ENCODE measurements at places on chromosomes 4 and X.

- DNase-seq, result no peak
Measured at GRCh38 chrX:119512146-119512800, 44.0 kb downstream of the SLC25A5 start.

GRCh38 chrX:150570512-150570911 lies 2.1 kb downstream of the MTM1 start:
- no peak for DNase-seq

DNA sequence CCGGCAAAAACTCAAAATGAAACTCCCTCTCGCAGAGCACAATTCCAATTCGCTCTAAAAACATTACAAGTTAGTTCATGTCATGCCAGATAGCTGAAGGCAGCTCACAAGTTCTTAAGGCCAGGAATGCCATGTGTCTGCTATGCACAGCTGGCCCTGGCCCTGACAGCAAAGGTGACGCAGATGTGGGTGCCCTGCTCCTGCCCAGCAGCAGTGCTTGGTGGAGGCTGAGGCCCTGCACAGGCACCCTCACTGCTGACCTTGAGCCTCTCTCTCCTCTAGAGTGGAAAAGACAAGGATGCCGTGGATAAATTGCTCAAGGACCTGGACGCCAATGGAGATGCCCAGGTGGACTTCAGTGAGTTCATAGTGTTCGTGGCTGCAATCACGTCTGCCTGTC lies 2.9 kb downstream of the S100P start:
- DNase-seq, result no peak

GRCh38 chr4:113593400-113594230 lies 167.9 kb downstream of the CAMK2D start:
- DNase-seq, result no peak

- no peak for DNase-seq
Measured at GRCh38 chr4:102400898-102401297, 55.6 kb upstream of the SLC39A8 start.

- DNase-seq, result no peak
Measured at GRCh38 chrX:74246524-74246923, 57.5 kb upstream of the ZCCHC13 start.

- no peak for DNase-seq
Measured at GRCh38 chr4:84258905-84259830, 239.9 kb downstream of the NKX6-1 start.

GRCh38 chr4:7808752-7809151 lies 130.9 kb downstream of the AFAP1 start:
- DNase-seq, result no peak

DNA sequence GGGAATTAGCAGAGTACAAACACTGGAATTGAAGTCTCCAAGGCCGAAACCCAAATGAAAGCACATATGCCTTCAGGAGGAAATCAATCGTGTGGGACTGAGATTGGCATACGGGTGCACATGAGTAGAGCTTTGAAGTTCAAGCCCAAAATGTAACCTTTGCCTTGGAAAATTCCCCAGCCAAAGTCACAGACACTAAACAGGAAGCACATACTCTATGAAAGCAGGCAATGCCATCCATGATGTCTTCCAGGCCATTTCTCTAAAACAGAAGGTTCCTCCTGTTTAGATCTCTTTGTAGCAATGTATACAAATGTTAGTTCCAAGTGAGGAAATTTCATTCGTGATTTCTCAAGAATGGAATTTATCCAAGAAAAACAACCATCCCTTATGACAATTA lies 162.5 kb downstream of the COL4A6 start:
- DNase-seq, result no peak

GRCh38 chr4:77349796-77350195 lies 192.8 kb downstream of the CCNG2 start:
- DNase-seq, result no peak

DNA sequence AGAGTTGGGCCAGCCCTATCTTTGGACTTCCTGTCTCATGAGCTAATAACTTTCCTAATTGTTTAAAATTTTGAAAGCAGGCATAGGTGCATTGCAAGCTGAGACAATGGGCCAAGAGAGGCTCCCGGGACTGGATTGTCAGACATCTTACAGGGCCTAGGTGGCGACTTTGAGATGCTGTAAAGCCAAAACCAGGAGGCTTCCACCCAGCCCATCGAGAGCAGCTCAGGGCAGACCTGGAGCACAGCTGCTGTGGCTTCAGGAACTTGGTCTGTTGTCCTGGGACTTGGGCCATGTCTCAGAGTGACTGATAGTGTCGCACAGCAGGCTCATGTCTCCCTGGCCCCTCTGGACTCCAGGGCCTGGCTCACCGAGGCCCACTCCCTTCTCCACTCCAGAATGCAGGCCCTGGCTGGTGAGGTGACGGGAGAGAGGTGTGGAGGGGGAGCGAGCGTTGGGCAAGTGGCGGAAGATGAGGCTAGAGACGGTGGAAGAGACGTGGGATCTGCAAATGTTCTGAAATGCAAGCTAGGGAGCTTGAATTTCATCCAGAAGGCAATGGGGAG lies 24.1 kb upstream of the MTM1 start:
- DNase-seq, result no peak

- DNase-seq, result no peak
Measured at GRCh38 chr4:11565899-11566298, 137.2 kb upstream of the HS3ST1 start.

- no peak for DNase-seq
Measured at GRCh38 chr4:23547601-23548000, 342.2 kb downstream of the PPARGC1A start.

GRCh38 chr4:92864096-92864495 lies 560.3 kb downstream of the GRID2 start:
- DNase-seq, result no peak

- no peak for DNase-seq
Measured at GRCh38 chr4:16196482-16197393, 29.5 kb downstream of the TAPT1 start.

GRCh38 chrX:101028562-101028961 lies 23.3 kb downstream of the TRMT2B start:
- no peak for DNase-seq

DNA sequence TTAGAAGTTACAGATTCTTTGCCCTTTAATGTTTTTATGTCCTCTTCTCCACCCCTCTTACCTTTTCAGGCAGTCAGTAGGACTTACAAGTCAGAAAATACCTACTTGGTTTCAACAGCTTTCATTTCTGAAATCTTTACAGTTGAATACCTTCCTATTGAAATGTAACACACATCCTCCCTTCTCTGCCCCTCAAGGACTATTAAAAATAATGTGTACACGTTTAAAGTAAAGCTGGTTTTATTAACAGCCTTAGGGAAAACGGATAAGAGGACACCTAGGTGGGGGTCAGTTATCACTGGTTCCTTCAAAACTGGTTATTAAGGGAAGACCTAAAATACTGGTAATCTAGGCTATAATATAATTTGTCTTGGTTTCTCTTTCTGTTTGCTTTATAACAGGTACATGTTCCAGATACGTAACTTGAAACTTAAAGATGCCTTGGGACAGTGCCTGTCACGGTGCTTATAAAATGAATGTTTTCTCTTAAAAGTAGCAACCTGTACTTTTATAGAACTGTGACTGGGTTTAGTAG lies 1.8 kb downstream of the CCSER1 start:
- DNase-seq, result no peak

DNA sequence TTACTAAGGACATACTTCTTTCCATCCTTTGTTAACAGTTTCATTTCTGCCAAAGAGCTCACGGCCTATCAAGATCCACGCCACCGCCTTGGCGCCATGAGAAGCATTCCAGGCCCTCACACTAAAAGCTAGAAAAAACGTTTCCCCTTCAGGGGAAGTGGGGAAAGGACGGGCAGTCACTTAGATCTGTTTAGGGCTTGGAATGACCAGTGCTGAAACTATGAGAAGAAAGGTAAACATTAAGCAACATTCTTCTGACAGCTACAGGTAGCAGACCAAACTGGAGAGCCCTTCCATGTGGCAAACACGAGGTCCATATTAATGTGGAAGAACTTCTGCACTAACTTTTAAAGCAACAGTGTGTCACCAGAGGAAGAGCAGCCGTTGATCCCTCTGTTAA lies 146.7 kb downstream of the SH3KBP1 start:
- no peak for DNase-seq

DNA sequence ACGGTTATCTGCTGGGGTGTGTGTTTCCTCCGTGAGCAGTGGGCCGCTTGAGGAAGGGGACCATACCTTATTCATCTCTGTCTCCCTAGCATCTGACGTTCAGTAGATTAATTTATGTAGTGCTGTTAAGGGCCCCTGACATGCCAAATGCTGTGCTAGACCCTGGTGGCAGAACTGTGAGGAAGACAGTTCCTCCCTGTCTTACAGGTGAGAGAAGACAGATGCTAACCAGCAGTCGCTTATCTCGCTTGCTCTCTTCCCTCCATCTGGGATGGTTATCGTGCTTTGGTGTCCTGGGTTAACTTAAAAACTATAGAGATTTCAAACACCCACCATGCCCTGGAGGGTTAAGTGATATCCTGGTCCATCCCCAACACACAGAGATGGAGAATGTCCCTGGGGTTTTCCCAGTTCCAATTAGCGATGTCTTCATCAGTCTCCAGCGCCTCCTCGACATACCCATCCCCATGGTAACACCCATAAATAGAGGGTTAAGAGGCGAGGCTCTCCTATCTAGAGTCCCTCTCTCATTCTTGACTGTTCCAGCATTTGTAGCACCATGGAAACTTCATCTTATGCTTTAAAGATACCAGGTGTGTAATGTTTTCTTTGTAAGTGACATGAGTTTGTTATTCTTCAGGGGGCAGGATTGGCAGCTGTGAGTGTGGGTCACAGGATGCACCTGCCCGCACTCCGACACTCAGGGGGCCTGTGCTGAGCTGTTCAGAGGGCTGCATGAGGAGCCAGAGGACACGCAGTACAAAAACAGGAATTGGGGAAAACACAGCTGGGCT lies 135.2 kb downstream of the STK32B start:
- no peak for DNase-seq

- no peak for DNase-seq
Measured at GRCh38 chr4:88583631-88584470, 8.4 kb upstream of the HERC3 start.

- no peak for DNase-seq
Measured at GRCh38 chr4:90122355-90122748, 4.8 kb upstream of the CCSER1 start.

GRCh38 chr4:8940792-8941491 lies 69.3 kb upstream of the HMX1 start:
- no peak for DNase-seq

DNA sequence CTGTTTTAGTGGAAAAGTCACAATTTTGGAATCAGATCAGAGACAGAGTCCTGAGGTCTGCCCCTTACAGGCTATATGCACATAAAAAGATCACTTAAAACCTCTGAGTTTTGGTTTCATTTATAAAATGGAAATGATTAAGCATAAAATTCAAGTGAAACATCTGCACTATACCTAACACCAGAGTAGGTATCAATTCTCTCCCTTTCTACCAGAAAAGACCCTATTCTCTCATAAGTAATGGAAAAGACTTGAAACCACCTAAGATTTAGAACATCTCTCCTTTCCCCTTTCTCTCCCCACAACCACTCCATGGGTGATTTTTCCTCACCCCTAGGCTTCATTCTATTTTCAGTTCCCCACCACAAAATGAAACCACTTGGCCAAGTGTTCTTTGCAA lies 907 bp downstream of the LHFPL1 start:
- no peak for DNase-seq

GRCh38 chr4:2593003-2593402 lies 56.6 kb downstream of the FAM193A start:
- DNase-seq, result no peak

DNA sequence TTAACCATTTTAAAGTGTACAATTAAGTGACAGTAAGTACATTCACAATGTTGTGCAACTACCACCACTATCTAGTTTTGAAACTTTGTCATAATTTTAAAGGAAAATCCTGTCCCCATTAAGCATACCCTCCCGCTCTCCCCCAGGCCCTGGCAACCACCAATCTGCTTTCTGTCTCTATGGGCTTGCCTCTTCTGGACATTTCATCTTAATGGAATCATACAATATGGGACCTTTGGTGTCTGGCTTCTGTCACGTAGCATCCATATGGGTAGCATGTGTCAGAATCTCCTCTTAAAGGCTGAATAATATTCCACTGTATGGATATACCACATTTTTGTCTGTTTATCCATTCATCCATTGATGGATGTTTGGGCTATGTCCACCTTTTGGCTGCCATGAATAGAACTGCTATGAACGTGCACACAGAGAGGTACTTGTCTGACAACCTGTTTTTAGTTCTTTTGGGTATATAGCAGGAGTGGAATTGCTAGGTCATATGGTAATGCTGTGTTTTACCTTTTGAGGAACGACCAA lies 61.5 kb downstream of the ELF4 start:
- no peak for DNase-seq

- no peak for DNase-seq
Measured at GRCh38 chrX:43956034-43956433, 17.2 kb downstream of the NDP start.

GRCh38 chrX:1401611-1402430 lies 9.9 kb upstream of the SLC25A6 start:
- no peak for DNase-seq

- DNase-seq, result no peak
Measured at GRCh38 chrX:23554304-23554703, 113.0 kb upstream of the PRDX4 start.

DNA sequence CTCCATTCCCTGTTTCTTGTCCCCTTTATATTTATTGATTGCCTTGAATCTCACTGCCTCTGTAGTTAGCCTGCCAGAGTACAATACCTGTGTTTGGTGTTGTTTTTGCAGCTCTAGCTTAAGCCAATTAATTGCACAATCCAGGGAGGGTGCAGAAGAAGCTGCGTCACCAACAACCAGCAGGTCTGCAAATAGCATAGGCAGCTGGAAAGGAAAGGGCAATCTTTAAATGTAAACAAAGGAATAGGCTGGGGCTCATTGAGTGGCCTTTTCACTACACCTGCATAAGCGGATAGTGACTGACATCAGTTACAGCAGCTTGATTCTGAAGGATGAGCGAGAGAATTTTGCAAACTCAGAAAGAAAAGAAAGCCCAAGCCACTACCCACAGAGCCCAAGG lies 106.8 kb upstream of the RAI2 start:
- no peak for DNase-seq

GRCh38 chr4:185542626-185543315 lies 7.5 kb upstream of the PDLIM3 start:
- no peak for DNase-seq

GRCh38 chr4:128862608-128863311 lies 53.3 kb downstream of the JADE1 start:
- DNase-seq, result peak; percentile 39

- no peak for DNase-seq
Measured at GRCh38 chr4:102416765-102417164, 71.5 kb upstream of the SLC39A8 start.

- DNase-seq, result no peak
Measured at GRCh38 chr4:67234296-67234695, 311.0 kb downstream of the CENPC start.

DNA sequence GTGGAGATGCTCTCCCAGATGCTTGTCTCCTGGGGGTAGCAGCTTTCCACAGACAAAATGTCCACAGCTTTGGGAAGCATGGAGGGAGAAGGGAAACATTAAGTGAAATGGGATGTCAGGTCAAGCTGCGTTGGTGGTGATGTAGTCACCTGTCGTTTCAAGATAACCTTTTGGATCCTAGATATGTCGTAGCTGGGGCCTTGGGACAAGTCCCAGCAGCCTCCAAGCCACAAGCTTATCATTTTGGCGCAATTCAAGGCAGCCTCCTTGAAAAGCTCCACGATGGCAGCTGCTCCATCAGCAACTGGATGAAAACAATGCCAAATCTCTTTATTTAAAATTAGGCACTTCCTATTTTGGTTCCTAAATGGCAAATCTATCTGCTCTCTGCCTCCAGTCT lies 52.0 kb downstream of the RTL9 start:
- DNase-seq, result no peak

GRCh38 chr4:3531318-3531878 lies 824 bp downstream of the LRPAP1 start:
- DNase-seq, result no peak
